ENCODE measurements at places on chromosomes 12 and 14. TPM values are rescaled to one million over a fixed set of nuclear protein-coding genes. Genes with fewer than 3 reads are reported as not detected.

GRCh38 chr14:71394386-71394785, 487.1 kb downstream of the PCNX1 start:
- H3K4me3 ChIP-seq: peak overlapping the region; percentile 25
- no peak for DNase-seq
- no peaks in the 10 kb centered on the region for H3K36me3 ChIP-seq
- peak overlapping the region; percentile 80 for H3K27ac ChIP-seq

The SLC6A12 gene
- not detected for total RNA-seq

- DNase-seq: no peak
- no peaks in the 10 kb centered on the region for H3K27me3 ChIP-seq
- H3K27ac ChIP-seq: no peak overlapping the region
- H3K4me3 ChIP-seq: no peak overlapping the region
These were observed 79.3 kb downstream of the TMEM121 start for GRCh38 chr14:105605464-105606304.

GRCh38 chr14:69701857-69702256, 65.1 kb upstream of the SRSF5 start:
- peaks cover 10% of the 10 kb centered on the region for H3K36me3 ChIP-seq
- H3K4me3 ChIP-seq: peak overlapping the region; percentile 17
- peaks cover 71% of the 10 kb centered on the region for H3K4me1 ChIP-seq
- no peaks in the 10 kb centered on the region for H3K27me3 ChIP-seq

DNA sequence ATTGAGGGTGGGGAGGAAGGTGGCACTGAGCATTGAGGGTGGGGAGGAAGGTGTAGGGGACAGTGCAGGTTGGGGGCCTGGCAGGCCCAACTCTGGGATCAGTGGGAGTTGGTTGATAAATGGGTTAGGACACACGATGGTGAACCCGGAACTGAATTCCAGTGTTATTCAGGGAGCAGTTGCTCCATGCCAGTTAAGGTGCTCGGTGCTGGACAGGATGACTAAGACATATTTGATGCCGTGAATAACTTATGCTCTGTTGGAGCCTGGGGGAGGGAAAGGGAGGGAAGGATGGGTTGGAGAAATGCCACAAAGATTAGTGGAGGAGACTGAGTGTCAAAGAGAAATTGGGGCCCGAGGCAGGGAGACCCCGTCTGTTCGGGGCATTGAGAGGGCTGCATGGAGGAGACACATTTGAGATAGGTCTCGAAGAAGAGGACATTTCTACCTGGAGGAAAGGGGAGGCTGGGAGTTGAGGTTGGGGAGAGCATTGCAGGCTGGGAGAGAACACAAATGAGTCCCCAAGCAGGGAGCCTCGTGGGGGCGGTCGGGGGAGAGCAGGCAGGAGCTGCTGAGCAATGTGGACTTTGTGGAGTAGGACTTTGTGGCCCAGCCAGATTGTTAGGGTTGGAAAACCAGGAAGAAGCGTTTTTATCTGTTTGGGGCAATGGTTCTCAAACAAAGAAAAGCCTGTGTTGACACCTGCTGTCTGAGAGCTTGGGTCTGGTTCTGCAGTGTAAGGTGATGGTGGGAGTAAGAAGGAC, 65.3 kb downstream of the IQSEC3 start:
- no peak overlapping the region for H3K27ac ChIP-seq
- H3K36me3 ChIP-seq: no peaks in the 10 kb centered on the region
- peaks cover 6% of the 10 kb centered on the region for H3K27me3 ChIP-seq
- no peaks in the 10 kb centered on the region for H3K4me1 ChIP-seq

GRCh38 chr12:19872621-19873540, 433.6 kb downstream of the AEBP2 start:
- DNase-seq: no peak
- peaks cover 5% of the 10 kb centered on the region for H3K27me3 ChIP-seq
- no peaks in the 10 kb centered on the region for H3K36me3 ChIP-seq
- H3K27ac ChIP-seq: no peak overlapping the region
- no peaks in the 10 kb centered on the region for H3K4me1 ChIP-seq

GRCh38 chr12:12443431-12443878, 86.6 kb downstream of the BORCS5 start:
- peaks cover 52% of the 10 kb centered on the region for H3K4me1 ChIP-seq
- peaks cover 4% of the 10 kb centered on the region for H3K36me3 ChIP-seq
- no peak for DNase-seq
- no peaks in the 10 kb centered on the region for H3K27me3 ChIP-seq
- H3K4me3 ChIP-seq: peak overlapping the region; percentile 82

GRCh38 chr12:132341318-132342050, 12.1 kb upstream of the GALNT9 start:
- no peaks in the 10 kb centered on the region for H3K36me3 ChIP-seq
- H3K4me1 ChIP-seq: peaks cover 8% of the 10 kb centered on the region
- no peak for DNase-seq
- no peak overlapping the region for H3K4me3 ChIP-seq
- H3K27ac ChIP-seq: no peak overlapping the region
- peaks cover 8% of the 10 kb centered on the region for H3K27me3 ChIP-seq

DNA sequence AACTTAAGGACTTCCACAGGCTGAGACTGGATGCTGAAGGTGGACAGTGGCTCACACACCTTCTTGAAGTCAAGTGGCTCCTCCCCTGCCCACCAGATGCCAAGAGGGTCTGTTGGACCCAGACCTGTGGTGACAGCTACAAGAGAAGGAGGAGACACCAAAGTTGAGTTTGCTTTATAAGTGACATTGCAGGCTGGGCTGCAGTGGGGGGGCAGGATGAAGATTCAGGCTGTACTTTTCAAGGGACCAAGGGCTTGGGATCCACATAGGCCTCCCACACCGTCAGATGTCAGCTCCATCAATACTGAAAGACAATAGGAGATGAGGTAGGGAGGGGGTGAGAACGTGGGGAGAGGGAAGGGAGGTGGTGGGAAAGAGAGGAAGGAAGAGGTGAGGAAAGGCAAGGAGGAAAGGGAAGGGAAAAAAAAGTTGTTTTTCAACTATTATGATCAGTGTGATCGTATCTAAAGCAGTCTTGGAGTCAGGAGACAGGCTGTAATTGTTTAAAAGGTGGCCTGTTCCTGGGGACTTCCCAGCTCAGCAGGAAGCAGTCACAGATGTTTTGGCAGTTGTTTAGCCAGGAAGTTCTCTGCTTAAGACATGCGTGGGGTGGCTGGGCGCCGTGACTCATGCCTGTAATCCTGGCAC, 84.1 kb upstream of the RESF1 start:
- peaks cover 25% of the 10 kb centered on the region for H3K4me1 ChIP-seq
- H3K4me3 ChIP-seq: peak overlapping the region; percentile 59
- peak overlapping the region; percentile 100 for H3K27ac ChIP-seq

The RAPGEF3 gene
- 0.25 TPM for total RNA-seq

- H3K4me1 ChIP-seq: no peaks in the 10 kb centered on the region
- H3K4me3 ChIP-seq: no peak overlapping the region
- no peak overlapping the region for H3K27ac ChIP-seq
- H3K36me3 ChIP-seq: no peaks in the 10 kb centered on the region
- H3K27me3 ChIP-seq: no peaks in the 10 kb centered on the region
- no peak for DNase-seq
These were observed 93.9 kb upstream of the SYT10 start for GRCh38 chr12:33533527-33533926.

- no peak overlapping the region for H3K27ac ChIP-seq
- H3K4me3 ChIP-seq: no peak overlapping the region
- DNase-seq: no peak
- no peaks in the 10 kb centered on the region for H3K36me3 ChIP-seq
These were observed 85.3 kb upstream of the KCNA1 start for GRCh38 chr12:4824380-4824779.

The CD4 gene
- 5.4 TPM for total RNA-seq

The ACADS gene
- 12.8 TPM for total RNA-seq

The FANCM gene
- 12.9 TPM for total RNA-seq

The GAS2L3 gene
- total RNA-seq: 3.1 TPM

The LRTM2 gene
- total RNA-seq: not detected

DNA sequence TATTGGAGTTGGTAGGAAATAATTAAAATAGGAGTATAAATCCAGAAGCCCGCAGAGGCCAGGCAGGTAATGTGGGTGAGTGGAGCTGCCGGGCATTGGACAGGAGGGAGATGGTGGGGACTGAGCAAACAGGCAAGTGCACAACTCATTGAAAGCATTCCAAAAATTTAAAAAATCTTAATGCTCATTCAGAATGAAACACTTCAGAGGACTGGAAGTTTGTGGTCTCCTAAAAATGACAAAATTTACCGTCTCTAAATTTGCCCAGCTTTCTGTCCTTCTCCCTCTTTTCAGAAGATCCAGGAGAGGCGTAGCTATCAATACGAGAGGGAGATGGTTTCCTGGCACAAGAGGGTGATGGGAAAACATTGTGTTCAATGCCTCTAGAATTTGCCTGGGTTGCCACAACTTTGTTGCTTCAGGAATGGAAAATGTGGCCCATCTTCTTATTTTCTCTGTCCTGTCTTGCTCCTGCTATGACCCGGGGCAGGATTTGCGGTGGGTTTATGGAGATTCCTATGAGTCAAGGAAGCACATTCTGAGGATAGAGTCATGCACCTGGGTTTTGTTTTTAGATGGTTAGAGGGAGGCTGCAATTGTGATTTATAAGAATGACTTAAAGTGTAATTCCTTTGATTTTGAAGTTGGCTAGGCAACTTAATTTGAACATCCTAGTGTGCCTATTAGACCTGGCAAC, 72.2 kb downstream of the BORCS5 start:
- no peaks in the 10 kb centered on the region for H3K27me3 ChIP-seq
- H3K4me1 ChIP-seq: peaks cover 63% of the 10 kb centered on the region
- H3K27ac ChIP-seq: peak overlapping the region; percentile 74
- no peak for DNase-seq
- no peak overlapping the region for H3K4me3 ChIP-seq

DNA sequence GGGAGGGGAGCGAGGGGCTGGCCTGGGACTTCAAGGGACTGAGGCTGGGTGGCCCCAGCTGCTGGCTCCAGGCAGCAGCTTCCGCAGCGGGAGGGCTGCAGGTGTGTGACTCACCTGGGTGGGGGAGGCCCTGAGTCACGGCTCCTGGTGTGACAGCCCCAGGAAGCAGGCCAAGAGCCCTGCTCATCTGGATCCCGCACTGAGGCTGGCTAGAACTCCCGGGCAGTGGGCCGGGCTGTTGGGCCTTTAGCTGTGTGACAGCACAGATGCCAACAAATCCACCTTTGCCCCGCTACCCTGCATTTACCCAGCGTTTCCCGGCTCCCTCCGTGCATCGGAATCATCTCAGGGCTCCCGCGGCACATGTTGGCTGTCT, 180.0 kb upstream of the PRMT8 start:
- no peak for DNase-seq
- H3K27ac ChIP-seq: no peak overlapping the region
- H3K4me1 ChIP-seq: no peaks in the 10 kb centered on the region
- no peak overlapping the region for H3K4me3 ChIP-seq
- peaks cover 10% of the 10 kb centered on the region for H3K27me3 ChIP-seq

Measured in natural killer cell treated with Interleukin-12 subunit alpha and Interleukin-12 subunit beta and Interleukin-15 and Interleukin-18, amount 100 ng/mL, for 72 hours (primary cell).